ENCODE measurements at places on chromosomes 7 and 10.

DNA sequence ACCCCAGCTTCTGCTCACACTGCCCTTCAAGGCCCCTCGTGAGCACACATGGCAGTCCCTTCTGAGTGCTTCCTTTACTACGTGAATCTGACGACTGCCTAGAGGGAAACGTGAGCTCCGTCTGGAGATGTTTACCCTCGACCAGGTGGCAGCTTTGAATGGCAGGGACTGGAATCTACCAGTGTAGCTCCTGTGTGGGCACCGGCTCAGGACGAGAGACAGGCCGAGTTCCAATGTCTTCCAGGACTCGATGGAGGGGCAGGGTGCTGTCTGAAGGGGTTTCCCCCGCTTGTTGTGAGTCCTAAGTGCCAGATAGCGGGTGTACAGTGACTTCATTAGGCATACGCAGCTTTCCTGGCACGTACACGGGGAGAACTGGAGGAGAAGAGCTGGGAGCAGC lies 229.9 kb downstream of the ADARB2 start:
- DNase-seq: no peak

DNA sequence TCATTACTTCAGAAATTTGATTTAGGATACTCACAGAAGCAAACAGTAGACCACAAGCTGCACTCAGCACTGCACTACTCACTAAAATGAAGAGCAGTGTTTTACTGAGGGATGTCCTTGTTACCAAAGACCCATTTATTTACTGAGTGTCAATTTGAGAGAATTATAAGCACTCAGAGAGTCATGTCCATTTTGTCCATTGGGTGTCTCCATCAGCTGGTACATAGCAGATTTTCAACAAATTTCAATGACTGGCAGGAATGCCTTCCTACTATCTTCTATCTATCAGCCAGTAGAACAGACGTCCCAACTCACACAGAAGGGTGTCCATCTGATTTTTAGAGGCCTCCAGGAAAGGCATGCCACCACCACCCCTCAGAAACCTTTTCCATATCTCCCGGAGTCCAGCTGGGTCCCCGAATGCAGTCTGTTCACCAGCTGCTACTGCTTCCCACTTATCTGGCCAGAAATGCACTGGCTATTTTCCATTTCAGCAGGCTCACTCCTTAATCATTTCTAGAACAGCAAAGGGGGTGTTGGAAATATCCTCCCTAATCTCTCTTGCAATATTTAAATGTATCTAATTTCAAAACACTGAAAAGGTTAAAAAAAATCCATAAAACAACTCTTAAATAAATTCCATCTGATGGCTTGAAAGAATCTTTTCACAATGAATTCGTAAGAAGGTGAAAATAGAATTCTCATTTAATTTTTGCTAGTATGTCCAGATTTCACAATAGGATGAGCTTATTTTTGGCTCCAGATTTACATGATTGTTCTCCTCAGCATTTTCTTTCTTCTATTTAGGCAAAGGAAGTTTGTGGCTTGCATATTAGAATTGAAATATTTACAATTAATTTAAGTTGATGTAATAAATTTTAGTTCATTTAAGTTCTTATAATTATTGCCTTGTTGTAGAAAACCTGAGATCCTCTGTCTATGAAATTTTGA lies 1164.0 kb upstream of the CELF2 start:
- no peak for DNase-seq

- DNase-seq: no peak
These were observed 25.1 kb upstream of the ELOVL3 start for GRCh38 chr10:102200751-102201640.

DNA sequence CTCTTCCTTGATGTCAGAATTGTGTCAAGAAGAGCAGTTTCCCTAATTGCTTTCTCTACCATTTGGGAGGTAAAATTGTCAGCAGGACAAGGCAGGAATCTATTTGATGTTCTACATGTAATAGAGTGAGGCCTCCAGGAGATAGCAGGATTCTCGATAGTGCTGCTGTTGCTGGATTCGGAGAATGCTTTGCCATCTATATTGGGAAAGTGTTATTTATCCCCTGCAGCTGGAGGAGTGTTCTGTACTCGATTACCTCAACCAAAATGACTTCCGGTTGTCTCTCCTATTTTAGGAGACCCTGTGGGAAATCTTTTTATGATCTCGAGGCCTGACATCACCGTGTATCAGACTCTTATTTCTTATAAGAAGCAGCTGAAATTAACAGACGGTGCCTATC lies 217.1 kb downstream of the TMEM178B start:
- no peak for DNase-seq

DNA sequence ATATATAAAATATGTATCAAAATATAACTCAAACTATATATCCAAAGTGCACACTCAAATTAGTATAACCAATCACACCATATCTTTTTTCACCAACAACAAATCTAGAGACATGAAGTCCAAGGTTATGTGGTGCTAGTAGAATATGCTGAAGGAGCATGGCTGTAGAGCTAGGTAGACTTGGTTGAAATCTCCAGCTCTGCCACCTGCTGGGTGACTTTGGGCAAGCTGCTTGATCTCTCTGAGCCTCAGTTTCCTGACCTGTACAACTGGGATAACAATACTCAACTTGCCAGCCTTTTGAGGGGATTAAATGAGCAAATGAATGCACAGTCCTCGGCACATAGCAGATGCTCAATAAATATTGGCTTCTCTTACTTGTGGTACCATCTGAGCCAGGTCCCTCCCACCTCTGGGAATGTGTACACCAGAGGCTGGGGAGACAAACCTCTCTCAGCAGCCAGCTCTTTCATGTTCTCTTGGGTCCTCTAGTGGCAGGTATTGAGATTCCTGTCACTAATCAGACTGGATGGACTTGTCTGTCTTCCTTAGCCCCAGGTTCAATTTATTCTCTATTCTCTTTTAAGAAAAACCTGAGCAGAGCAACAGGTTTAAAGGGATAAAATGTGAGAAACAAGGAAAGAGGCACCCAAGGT lies 94.3 kb upstream of the PDE1C start:
- DNase-seq: peak; percentile 74

- peak; percentile 77 for DNase-seq
These were observed 26.9 kb downstream of the ASAH2 start for GRCh38 chr10:50224330-50224952.

GRCh38 chr10:62308101-62308500 lies 39.5 kb upstream of the RTKN2 start:
- no peak for DNase-seq

GRCh38 chr7:38686888-38687287 lies 55.7 kb upstream of the AMPH start:
- DNase-seq: no peak

GRCh38 chr7:17679458-17679857 lies 260.8 kb downstream of the SNX13 start:
- peak; percentile 38 for DNase-seq

- DNase-seq: no peak
These were observed 48.0 kb downstream of the CAMK2B start for GRCh38 chr7:44277391-44277790.

DNA sequence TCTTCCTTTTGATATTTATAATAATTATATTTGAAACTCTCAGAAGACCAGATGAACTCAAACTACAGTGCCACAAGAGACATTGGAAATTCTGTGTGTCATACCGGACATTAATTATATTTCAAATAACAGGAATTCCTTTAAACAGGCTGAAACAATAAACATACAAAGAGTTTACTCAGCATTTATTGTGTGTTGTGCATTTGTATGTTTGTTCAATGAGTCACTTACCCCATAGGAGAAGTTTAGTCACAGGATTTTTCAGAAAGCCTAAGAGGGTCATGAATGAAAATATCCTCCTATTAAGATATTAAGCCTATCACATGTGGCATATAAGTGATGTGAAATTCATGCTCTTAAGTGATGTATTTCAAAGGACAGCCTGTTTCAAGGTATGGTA lies 566.8 kb downstream of the CNTNAP2 start:
- DNase-seq: no peak

- no peak for DNase-seq
These were observed 4.2 kb upstream of the KCNH2 start for GRCh38 chr7:150982351-150982750.

DNA sequence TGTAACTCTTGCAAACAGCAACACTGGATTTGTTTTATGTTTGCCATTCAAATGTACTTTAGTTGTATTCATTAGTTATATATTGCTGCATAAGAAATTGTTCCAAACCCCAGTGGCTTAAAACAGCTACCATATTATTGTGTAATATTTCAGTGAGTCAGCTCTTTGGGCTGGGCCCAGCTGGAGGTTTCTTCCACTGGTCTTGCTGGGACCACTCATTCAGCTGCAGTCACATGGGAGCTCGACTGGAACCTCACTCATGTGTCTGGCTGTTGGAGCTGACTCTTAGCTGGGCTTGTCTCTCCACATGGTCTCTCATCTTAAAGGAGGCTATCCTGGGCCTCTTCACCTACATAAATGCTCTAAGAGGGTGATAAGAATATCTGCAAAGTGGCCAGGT lies 23.2 kb upstream of the PIP4K2A start:
- DNase-seq: no peak

GRCh38 chr10:99395750-99396445 lies 34.5 kb downstream of the GOT1 start:
- DNase-seq: peak; percentile 67

DNA sequence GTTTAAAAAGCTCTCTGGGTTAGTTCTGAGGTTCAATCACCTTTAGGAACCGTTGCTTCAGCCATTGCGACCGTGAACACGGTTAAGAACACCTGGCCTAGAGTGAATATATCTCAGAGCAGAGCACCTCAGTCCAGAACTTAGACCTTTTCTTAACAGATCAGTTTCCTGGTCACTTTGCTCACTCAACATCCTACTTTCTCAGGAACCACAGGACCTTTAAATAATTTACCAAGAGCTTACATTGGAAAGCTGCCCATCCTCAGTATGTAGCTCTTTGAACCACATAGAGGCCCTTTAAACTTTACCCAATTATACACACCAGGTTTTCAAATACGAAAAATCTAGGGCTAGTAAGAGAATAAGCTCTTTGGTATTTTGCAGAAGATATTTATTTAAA lies 153.2 kb downstream of the NRBF2 start:
- DNase-seq: no peak

- no peak for DNase-seq
These were observed 1.2 kb downstream of the ARL3 start for GRCh38 chr10:102712843-102713538.

- peak; percentile 88 for DNase-seq
These were observed 270.7 kb downstream of the ZNF33B start for GRCh38 chr10:42367532-42368230.

GRCh38 chr10:19579761-19580545 lies 236.3 kb upstream of the PLXDC2 start:
- DNase-seq: no peak

DNA sequence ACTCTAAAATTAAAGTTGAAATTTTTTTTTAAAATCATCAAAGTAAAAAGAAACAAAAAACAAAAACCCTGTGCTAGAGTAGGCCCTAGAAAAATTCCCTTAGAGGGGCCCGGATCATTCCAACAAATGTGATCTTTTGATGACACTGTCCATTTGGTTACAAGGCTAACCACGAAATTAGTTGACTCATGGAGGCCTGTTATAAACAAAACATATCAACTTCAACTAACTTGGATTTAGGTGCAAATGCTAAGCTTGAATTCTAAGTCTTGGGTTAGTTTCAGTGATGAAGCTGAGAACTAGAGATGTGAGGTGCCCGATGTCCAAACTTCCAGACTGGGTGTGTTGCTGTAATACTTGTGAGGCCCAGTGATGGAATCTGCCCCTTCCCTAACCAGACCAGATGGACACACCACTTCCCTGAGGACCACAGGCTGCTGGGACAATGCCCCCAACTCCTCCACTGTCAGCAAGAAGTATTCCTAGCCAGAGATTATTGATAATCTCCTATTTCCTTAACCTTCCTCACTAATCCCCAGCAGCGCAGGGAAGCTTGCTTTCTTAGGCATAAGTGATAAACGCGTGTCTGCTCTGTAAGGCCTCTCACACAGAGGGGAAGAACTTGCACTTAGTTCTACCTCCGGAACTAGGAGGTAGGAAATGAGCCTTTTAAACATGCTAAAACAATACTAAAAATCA lies 108.7 kb downstream of the RAPGEF5 start:
- no peak for DNase-seq

GRCh38 chr10:23868121-23868520 lies 340.8 kb upstream of the KIAA1217 start:
- DNase-seq: no peak

- no peak for DNase-seq
These were observed 7.9 kb upstream of the TAF3 start for GRCh38 chr10:7810443-7810842.

GRCh38 chr10:71187600-71187999 lies 24.8 kb upstream of the UNC5B start:
- DNase-seq: no peak

- DNase-seq: peak; percentile 92
These were observed 19.6 kb downstream of the RAB19 start for GRCh38 chr7:140423501-140423900.

Data from SK-MEL-5 (cell line).